ENCODE measurements at places on chromosomes 3 and 15. TPM values are rescaled to one million over a fixed set of nuclear protein-coding genes. Genes with fewer than 3 reads are reported as not detected.

GOLGA8O gene
- polyA plus RNA-seq: not detected

PPCDC gene
- polyA plus RNA-seq: 7.6 TPM

LRRC34 gene
- polyA plus RNA-seq: 3.2 TPM

SLC12A1 gene
- polyA plus RNA-seq: 0.16 TPM

TIMP4 gene
- polyA plus RNA-seq: 2.5 TPM

MB21D2 gene
- polyA plus RNA-seq: 20.7 TPM

C3orf22 gene
- 0.35 TPM for polyA plus RNA-seq

GPR87 gene
- not detected for polyA plus RNA-seq

ABI3BP gene
- 358 TPM for polyA plus RNA-seq

SACM1L gene
- 27.5 TPM for polyA plus RNA-seq

ECT2 gene
- 18.9 TPM for polyA plus RNA-seq

GALNT15 gene
- 1.2 TPM for polyA plus RNA-seq

SEC11A gene
- 286 TPM for polyA plus RNA-seq

GRCh38 chr3:99961756-99962515 is 144.3 kb downstream of the CMSS1 start:
- no peak for DNase-seq

- no peak for DNase-seq
Measured at GRCh38 chr3:74633021-74633420, 18.6 kb upstream of the CNTN3 start.

GRCh38 chr3:119352034-119352609 is 57.9 kb downstream of the ARHGAP31 start:
- peak; percentile 13 for DNase-seq

DNA sequence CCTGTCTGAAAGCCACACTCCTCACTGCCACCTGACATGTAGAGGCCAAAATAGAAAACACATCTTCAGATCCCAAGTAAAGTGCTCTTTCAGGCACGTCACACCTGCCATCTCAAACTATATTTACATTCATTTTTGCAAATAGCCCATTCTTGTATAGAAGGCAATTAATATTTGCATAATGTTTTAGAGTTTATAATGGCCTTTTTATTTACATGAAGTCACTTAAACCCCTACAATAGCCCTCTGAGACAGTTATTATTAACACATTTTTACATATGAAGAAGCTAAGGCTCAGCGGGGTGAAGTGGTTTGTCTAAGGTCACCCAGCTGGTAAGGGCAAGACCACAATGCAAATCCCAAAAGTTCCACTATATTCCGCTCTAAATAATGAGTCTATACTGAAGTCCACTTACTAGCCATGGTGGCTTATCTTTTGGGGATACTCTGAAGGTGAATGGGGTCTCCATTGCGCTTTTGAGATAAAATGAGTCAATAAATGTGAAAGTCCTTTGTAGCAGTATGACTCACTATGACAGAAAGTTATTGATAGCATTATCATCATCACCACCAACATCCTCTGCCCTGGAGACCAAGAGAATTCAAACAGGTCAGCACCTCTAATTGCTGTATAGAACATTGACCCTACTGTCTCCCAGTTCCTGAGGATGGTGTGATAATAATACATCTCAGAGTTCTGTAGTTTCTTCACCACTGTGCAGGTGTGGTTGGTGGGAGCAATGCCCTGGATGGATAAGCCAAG is 155.9 kb upstream of the BCL6 start:
- no peak for DNase-seq

- no peak for DNase-seq
Measured at GRCh38 chr3:152149832-152150231, 118.9 kb upstream of the MBNL1 start.

- no peak for DNase-seq
Measured at GRCh38 chr3:113193288-113193687, 18.1 kb upstream of the BOC start.

- DNase-seq: no peak
Measured at GRCh38 chr3:99562990-99563607, 75.3 kb upstream of the COL8A1 start.

DNA sequence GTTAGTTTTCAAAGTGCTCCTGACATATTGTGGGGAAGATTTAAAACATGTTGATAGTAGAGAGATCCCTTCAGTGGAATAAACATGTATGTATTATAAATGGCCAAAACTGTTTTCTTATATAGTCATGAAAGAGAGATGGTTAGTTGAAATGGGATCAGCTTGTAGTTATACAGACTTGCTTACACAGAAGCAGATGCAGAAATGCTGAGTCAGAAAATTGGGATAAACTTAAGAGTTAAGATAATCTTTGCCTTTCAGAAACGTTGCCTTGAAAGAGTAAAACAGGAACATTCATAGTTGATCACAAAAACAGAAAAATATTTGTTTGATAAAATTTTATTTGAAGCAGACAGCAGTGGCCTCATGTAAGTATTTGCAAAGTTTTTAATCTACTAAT is 433.2 kb upstream of the BCHE start:
- no peak for DNase-seq

DNA sequence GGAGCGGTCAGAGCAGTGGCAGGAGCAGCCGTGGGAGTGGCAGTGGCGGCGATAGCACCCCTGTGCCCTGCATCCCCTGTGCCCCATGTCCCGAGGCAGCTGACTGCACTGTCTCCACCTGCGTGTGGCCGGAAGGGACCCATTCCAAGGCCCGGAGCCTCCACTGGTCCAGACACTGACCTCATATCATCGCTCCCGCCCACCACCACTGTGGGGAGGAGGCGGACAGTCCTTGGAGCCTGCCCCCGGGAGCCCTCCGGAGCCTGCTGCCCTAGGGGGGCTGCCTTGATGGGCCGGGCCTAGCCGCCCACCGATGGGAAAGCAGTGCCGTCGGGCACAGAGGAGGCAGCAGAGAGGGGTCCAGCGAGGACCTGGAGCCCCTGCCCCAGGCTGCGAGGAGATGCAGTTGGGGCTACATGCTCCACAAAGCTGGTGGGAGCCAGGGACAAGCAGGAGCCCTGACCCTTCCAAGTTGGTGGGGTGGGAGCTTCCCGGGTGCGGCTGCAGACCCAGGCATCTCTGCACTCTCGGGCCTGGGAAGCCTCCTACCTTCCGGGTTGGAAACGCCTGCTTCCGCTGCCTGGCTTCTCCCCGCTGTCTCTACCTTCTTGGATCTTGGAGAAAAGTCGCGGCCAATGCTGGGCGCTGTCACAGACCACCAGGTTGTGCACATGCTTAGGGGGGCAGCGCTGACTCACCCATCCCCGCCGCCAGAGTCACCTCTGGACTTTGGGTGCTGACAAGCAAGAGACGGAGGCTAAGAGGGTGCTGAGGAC is 283.2 kb upstream of the ROBO1 start:
- DNase-seq: no peak

DNA sequence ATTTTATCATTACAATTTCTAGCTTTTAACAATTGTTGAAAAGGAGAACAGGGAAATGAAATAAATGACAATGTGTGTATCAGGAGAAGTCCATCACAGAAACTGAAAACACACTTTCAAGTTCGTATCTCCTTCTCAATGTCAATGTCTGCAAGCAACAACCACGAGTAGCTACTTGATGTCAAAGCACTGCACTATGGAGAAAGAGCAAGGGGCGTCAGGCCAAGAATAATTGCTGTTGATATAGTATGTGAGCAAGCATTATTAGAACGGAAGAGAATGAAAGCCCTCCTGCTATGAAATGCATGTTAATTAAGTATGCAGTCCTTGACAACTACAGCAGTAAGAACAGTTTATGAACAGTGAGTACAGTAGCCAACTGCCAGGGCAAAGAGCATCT is 1250.1 kb downstream of the ZPLD1 start:
- DNase-seq: no peak

- no peak for DNase-seq
Measured at GRCh38 chr15:74175271-74176191, 2.0 kb downstream of the ISLR start.

- DNase-seq: no peak
Measured at GRCh38 chr3:7203969-7204847, 343.3 kb downstream of the GRM7 start.

DNA sequence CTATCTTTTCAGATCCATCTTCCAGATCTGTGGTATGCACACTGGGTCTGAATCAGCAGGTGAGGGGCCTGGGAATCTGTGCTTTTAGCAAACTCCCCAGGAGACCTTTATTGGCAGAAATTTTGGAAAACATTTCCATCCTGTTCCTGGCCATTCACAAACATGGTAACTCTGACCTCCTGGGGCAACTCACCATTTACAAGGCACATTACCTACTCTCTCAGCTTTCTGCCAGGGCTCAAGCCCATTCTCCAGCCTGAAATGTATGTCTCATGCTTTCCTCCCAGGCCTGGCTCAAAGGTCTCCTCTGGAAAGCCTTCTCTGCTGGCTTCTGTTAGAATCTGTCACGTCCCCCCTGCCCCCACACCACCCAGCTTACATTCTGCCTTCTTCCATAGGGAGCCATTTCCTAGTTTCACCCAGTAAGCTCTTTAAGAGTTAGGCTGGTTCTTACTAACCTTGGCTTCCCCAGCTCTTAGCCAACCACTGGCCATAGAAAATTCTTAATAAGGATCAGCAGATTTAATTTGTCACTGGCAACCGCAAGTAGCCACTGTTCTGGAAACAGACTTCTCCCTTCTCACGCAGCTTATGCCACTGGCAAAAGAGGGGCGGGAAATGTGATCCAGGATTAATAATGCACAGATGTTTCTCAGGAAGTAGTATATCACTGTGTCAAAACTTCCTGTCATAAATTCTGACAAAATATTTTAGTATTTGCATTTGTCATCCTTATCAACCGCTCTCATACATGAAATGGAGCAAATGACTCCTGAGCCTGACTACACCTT is 55.0 kb downstream of the RORA start:
- DNase-seq: no peak

DNA sequence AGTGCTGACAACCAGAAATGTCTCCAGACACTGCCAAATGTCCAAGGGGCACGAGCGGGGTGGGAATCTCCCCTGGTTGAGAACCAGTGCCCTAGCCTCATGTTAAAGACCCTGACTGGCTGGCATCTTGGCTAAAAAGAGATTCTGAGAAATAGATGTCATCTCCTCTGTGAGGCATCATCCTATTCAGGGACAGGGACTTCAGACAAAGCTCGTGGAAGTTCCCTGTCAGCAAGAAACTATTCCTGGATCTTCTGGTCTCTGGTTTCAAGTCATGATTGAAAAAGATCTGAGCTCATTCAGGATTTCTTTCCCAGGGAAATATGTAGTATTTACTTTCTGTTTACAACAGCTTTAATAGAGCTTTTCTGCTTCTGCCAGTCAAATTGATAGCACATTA is 10.8 kb downstream of the WDR5B start:
- DNase-seq: no peak

Measured in muscle of back (tissue), 13 donors.